ENCODE measurements at places on chromosomes 16 and 17.

- DNase-seq: no peak
Observed at GRCh38 chr17:78458091-78458490, 79.6 kb downstream of the PGS1 start.

DNA sequence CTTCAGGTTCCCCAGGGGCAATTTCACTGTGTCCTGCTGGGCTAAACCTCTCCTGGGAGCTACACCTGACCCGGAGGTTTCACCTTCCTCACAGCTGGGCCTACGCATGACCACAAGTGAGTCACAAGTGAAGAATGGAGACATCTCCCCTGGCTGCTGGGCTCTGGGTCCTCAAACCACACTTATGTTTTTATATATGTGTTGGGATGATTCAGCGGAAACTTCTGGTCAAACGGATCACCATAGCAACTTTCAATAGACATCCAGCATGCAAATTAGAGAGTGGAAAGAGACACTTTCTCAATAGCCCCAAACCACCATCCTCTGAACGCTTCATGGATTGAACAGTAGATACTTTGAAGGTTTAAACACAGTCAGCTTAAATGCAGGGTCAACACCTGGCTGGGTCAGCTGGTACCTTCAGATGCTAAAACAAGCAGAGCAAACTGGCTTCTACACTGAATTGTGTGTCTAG lies 28.0 kb upstream of the MAF start:
- no peak for DNase-seq

DNA sequence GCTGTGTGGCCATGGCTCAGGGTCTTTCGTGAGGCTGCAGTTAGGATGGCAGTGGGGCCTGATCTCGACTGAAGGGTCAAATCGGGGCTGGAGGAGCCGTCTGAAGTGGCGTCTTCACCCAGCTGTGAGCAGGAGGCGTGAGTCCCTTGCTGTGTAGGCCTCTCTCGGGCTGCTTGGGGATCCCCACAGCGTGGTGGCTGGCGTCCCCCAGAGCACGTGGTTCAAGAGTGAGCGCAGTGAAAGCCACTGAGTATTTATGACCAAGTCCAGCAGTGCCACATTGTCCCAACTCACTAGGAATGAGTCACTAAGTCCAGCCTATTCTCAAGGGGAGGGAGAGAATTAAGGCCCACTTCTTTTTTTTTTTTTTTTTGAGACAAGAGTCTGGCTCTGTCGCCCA lies 11.7 kb upstream of the TCF25 start:
- no peak for DNase-seq

DNA sequence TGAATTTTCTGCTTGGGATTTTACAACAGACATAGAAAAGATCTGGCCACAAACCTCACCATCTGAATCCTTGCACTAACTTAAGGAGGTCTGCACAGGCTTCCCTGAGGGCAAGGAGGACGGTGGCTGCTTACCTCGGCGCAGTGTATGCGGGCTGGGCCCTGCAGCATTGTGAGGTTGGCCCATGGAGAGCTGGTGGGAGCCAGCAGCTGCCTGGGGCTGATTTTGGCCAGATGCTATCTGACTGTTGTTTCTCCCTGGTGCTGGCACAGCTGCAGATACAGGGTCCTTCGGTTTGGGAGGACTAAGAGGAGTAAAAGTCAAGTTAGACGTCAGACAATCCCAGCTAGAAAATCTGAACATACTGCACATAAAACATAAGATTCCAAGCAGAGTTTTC lies 79.8 kb downstream of the ARHGAP17 start:
- DNase-seq: no peak

DNA sequence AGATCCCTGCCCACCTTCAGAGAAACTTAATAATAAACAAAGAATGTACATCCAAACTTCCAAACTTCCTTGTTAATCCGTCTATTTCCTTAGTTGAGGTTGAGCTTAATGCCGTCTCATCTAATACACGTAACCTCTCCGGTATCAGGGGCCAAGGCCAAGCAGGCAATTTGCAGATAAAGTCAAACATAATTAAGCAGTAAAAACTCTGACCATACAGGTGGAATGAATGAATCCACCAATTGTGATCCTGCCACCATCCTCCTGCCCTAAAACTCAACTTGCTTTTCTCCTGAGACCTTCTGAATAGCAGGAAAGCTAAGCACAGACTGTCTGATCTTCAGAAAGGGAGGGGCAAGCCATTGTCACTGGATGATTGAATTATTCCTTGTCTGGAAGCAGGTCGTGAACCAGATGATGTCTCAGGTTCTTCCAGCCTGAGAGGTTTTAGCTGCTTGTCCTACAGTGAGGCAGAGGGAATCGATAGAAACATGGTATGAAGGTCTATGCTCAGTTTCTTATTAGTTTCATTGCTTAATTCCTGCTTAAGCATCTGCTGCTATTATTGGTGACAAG lies 1111.8 kb upstream of the EEF2KMT start:
- no peak for DNase-seq

DNA sequence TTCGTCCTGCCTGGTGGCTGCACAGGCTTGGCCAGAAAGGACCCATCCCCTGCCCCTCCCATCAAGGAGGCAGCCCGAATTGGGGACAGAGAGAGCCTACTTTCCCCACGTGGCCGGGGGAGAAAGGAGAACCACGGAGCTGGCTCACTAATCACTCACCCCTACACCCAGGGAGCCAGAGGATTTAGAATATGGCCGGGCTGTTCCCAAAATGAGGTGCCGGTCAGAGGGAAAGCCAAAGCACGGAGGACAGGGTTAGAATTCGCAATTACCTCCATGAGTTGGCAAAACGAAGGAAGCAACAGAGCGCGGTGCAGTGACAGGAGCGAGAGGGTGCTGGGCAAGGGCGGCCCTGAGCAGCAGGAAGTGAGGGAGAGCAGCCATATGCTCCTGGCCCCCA lies 33.1 kb downstream of the SHISA6 start:
- no peak for DNase-seq

DNA sequence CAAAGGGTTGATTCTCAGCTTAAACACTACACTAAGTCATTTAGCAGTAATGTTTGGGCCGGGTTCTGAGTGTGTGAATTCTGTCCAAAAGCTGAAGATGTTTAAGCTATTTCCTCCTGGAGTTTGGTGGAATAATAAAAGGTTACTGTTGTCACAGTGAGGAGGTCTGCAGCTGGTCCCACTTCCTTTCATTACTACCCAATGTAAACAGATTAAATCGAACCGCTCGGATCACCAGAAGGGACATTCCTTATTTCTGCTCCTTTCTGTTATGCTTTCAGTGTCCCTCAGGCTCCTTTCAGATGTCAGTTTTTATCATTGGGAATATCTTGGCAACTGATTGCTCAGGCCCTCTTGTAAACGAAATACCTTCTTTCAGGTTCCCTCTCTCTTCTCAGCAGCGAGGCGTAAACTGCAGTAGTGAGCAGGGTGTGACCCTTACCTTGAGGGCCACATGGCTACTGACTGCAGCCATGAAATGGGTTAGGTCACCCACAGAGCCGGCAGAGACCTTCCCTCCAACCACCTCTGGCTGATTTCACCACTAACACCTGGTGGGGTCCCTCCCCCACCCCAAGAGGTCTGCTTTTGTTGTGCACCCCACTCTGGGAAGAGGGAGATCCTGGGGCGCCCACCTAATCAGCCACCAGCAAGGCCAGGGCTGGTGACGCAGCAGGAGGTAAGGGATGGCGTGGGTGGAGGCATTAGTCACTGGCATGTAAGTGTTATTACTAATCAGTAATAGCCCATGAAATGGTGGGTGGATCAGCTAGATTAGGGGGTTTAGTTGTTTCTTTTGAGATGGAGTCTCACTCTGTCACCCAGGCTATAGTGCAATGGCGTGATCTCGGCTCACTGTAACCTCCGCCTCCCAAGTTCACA lies 117.6 kb downstream of the VPS53 start:
- no peak for DNase-seq

DNA sequence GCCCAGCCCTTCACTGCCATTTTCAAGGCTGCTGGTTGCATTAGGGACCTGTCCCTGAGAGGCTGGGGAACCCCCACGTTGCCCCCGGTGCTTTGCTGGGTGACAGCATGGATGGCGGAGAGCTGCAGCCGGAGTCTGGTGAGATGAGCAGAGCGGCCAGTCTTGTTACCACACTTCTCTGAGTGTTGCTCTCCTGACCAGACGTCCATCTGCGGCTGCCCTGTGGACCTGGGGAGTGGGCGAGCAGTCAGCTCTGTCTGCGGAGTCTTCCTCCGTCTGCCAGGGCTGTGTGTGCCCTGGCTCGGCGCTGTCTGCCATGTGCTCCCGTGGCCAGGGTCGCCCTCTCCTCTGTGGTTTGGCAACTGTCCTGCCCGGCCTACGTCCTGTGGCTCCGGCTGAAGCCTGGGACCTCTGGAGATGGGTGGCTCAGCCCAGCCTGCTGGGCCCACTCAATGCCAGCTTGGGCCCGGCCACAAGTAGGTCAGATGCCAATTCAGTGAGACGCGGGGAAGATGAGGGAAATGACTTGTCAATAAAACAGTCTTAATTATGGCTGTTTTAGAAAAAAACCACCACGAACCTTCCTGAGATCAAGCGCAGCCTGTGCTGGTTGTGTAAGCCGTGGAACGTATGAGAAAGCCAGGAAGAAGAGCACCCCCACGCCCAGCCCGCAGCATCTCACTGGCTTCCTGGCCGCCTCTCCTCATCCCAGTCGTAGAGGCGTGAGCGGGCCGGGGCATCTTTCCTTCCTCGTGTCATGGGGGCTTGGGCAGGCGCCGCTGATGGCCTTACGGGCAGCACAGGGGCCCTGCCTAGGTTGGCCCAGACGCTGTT lies 7.9 kb downstream of the KCTD5 start:
- DNase-seq: no peak

GRCh38 chr17:3012926-3013581 lies 50.4 kb downstream of the OR1D5 start:
- no peak for DNase-seq

GRCh38 chr17:22193113-22193512 lies 500.8 kb downstream of the KCNJ18 start:
- DNase-seq: no peak

DNA sequence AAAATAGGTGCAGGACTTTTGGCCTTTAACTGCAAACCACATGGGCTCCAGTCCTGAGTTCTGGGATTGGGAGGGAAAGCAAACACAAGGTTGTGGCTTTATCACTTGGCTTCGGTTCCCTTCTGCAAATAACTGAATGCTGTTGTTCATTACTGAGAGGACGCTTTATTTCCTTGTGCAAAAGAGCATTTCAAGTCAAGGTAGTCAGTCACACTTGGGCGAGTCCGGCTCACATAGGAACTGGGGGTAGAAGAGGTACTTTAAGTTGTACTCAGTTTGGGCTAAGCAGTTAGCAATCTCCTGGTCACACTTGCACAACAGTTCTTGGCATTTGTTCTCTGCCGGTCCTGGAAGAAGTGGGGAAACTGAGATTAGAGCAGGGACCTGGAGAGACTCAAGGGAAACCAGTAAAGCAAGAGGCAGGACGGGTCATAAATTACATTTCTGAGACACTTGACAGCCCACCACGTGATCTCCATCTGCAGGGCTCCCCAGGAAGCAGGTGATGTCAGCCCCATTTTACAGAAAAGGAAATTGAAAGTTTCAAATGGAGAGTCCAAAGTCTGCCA lies 21.6 kb downstream of the PLA2G10 start:
- no peak for DNase-seq

DNA sequence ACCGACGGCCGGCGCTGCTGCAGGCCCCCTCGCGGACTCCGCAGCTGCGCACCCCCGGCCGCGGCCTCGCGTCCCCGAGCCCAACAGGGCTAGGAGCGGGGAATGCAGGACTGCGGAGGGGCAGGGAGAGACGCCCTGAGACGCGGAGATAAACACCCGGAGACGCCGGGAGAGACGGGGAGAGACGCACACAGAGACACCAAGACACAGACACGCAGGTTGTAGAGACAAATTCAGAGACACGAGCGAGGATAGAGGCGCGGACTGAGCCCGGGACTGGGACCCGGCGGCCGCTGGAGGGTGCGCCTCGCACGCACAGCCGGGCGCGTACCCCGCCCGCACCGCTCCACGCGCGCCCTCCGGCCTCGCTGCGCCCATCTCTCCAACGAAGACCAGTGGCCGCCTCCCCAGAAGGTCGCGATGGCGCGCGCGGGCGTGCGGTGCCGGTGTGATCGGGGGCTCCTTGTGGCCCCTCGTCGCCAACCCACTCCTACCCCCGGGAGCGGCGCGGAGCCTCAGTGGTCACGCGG lies 902 bp downstream of the STAC2 start:
- DNase-seq: no peak

DNA sequence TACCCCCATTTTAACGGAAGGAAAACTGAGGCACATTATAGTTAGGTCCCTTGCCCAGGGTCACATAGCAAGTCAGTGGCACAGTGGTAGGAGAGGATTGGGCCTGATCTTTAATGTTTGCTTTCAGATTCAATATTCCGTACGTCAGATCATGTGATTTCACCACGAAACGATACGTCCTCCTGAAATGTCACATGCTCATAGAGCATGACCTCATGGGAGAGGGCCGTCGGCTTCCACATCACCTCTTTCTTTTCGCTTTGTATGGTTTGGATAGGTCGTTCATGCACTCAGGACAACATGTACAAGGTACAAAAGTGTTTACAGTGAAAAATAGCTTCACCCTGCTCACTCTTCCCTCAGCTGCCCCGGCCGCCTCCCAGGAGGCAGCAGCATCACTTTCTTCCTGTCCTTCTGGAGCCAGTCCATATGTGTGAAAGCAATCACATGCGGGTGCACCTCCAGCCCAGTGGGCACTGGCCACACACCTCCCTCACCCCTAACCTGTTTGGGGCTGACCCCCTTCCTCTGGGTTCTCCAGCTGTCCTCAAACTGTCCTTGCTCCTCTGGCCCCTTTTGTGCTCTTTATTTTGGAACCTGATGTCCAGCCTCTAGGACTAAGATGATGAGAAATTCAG lies 199.9 kb downstream of the FOXL1 start:
- no peak for DNase-seq

All from NCI-H187 treated with DMSO at 0.1 percent for 48 hours (cell line).